GDM1 (cell line): ENCODE measurements at places on chromosomes 2 and 18.

DNA sequence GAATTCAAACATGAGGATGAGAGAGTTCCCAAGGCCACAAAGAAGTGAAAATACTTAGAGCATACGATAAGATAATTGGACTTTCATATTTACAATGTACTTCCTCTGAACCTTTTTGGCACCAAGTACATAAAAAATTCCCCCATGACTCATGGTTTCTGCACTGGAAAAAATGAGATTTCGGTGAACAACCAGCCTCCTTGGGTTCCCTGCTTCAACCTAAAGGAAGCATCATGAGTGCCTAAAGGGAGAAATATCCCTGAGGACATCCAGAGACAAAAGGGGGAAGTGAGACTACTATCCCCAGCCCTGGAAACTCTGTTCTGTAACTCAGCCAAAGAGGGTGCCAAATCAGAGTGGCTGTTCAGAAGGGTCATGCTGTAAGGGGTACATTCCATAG, 562.7 kb upstream of the SLC39A10 start:
- DNase-seq: no peak

- DNase-seq: no peak
Measured at GRCh38 chr2:239067196-239067865, 219.4 kb downstream of the TWIST2 start.

- no peak for DNase-seq
Measured at GRCh38 chr18:50879302-50880118, 592 bp downstream of the ME2 start.

DNA sequence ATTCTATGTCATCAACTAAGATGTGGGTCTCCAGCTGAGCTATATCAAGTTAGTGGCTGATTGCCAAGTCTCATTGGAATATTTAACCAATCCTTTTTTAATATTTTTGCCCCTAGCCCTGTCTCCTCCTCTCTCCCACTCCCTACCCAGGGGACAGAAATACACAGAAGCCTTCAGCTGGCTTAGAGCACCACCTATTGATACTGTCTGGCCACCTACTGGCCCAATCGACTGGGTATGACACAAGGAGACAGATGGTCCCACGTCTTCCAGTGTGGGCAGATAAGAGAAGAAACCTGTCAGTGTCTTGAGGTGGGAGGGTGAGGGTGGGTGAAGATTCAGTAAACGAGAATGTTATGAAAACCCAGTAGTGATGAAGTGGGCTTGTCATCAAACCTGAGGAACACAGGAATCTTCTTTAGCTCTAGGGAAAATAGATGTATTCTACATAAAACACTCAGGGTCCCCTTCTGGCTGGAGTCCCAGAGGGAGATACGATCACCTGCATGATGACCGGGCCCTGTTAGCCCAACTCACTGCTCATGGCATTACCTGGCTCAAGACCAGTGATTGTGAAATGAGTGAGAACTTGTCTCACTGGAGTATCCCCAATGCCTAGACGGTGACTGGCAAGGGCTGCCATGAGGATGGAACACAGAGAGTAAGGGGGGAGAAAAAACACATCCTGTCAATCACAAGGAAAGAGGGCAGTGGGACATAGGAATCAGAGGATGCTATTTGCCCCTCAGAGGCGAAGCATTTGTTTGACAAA, 26.7 kb downstream of the POLR1A start:
- peak; percentile 1 for DNase-seq

DNA sequence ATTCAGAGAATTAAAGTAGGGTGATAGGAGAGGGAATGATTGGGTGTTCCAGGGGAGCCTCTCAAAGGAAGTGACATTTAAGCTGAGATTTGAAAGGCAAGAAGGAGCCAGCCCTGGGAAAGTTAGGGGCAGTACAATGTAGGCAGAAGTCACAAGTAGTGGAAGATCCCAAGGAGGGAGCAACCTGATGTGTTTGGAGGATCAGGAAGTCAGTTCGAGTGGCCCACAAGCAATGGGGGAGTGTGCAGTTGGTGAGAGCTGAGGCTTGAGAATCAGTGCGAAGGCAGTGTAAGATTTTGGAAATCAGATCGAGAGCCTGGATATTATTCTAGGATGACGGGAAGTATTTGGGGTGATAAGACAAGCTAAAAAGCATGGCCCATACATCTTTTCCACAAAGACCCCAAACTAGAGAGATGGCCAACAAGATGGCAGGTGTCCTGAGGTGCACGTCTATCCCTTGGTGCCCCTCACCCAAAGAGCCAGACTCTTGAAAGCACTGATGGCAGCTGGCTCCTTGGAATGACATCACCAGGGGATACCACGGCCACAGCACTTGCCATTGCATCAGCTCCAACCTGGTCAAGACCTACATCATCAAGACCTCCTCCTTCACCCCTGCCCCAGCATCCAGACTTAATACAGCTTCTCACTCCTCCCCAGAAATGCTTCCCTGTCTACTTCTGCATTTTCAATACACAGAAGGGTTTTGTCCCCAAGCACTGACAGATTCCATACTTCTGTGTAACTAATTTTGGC, 127.3 kb downstream of the BCL2 start:
- no peak for DNase-seq

GRCh38 chr2:238304116-238304515, 15.7 kb upstream of the PER2 start:
- no peak for DNase-seq

DNA sequence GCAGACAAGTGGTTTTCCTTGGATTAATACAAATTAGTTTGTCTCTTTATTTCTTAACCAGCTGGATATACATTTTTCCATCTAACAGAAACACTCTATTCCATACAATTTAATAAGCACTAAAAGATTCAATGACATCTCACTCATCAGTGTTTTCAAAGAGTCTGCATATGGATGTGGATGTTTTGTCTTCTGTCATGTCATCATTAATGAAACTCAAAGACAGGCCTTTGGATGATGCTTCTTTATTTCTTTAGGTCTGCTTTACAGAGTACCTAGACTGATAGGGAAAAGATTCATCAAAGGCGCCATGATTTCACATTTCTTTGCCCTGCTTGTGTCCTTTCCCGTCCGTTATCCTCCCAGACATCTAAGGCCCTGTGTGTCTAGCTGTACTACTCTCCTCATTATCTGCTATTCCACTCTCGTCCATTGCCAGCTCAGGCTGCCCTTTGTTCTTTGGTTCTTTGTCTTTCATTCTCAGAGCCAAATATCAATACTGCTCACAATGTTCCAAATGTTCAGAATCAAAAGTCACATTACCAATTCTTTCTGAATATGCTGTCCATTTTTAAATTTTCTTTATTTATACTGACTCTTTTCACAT, 232.3 kb upstream of the CHAC2 start:
- DNase-seq: no peak

DNA sequence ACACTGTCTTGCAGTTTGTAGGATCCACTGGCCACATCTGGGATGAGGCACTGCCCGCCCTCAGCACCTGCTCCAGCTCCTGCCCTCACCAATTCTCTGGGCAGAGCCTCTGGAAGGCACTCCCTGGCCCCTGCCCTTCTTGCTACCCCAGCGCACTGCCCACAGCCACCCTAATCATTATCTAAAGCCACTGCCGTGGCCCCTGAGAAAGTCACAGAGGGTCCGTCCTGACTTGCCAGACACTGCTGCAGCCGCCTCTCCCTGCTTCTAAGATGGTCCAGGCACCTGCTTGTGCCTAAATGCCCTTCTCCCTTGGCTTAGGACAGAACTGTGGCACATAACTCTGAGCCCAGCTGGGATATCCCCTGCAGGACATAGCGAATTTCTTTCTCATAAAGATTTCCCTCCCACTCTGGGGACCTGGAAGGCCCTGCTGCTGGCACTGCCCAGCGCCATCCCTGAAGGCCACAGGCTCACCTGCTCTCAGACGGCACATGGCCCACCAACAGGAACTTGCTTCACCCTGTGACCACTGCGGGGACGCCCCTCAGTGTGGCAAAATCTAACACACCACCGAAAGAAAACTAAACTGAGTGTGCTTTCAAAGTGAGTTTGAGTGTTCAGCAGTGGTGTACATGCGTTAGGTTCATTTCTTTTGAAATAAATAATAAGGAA, 244.9 kb downstream of the HDAC4 start:
- no peak for DNase-seq
